Chondrocyte (in vitro differentiated cells): ENCODE measurements at places on chromosomes 3 and 15. TPM values are rescaled to one million over a fixed set of nuclear protein-coding genes. Genes with fewer than 3 reads are reported as not detected.

- H3K27me3 ChIP-seq, result no peaks in the 10 kb centered on the region
- H3K4me3 ChIP-seq, result no peak overlapping the region
- H3K36me3 ChIP-seq, result peaks cover 46% of the 10 kb centered on the region
- peaks cover 6% of the 10 kb centered on the region for H3K4me1 ChIP-seq
- no peak for DNase-seq
Observed at GRCh38 chr15:63672369-63672768, 75.2 kb downstream of the FBXL22 start.

GRCh38 chr3:100131241-100131640 is 16.9 kb upstream of the FILIP1L start:
- H3K27ac ChIP-seq, result no peak overlapping the region
- H3K4me3 ChIP-seq, result no peak overlapping the region
- H3K36me3 ChIP-seq, result no peaks in the 10 kb centered on the region
- no peak for DNase-seq
- peaks cover 6% of the 10 kb centered on the region for H3K4me1 ChIP-seq
- H3K27me3 ChIP-seq, result no peaks in the 10 kb centered on the region

DNA sequence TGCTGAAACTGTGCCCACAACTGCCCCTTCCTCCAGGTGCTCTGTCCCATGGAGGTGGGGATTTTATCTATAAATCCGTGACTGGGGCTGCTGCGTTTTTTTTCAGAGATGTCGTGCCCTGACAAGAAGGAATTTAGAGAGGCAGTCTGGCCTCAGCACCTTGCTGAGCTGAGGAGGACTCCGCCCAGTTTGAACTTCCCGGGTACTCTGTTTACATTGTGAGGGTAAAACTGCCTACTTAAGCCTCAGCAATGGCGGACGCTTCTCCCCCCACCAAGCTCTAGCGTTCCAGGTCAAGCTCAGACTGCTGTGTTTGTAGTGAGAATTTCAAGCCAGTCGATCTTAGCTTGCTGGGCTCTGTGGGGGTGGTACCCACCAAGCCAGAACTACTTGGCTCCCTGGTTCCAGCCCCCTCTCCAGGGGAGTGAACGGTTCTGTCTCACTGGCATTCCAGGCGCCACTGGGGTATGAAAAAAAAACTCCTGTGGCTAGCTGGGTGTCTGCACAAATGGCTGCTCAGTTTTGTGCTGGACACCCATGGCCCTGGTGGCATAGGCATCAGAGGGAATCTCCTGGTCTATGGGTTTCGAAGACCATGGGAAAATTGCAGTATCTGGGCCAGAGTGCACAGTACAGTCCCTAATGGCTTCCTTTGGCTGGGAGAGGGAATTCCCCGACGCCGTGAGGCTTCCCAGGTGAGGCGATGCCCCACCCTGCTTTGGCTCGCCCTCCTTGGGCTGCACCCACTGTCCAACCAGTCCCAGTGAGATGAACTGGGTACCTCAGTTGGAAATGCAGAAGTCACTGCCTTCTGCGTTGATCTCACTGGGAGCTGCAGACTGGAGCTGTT is 68.5 kb upstream of the SGO1 start:
- H3K4me3 ChIP-seq, result no peak overlapping the region
- DNase-seq, result no peak
- H3K27ac ChIP-seq, result no peak overlapping the region
- H3K36me3 ChIP-seq, result no peaks in the 10 kb centered on the region
- peaks cover 2% of the 10 kb centered on the region for H3K27me3 ChIP-seq

DNA sequence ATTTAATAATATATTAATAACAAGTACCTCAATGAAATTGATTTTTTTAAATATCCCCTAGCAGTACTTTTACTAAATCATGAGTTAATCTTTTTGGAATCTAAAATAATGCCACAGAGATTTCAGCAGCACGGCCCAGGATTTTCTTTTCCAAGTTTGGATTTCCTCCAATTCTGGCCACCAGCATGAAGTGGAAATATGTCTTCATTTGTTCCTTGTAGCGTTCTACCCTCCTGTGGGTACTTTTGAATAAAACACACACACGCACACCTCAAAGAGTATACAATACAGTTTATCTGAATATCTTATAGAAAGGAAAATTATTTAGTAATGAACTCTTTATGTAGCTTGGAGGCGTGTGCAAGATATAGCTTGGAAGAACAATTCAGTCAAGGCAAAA is 125.1 kb upstream of the STT3B start:
- H3K27me3 ChIP-seq, result no peaks in the 10 kb centered on the region
- peaks cover 42% of the 10 kb centered on the region for H3K4me1 ChIP-seq
- DNase-seq, result no peak
- H3K27ac ChIP-seq, result no peak overlapping the region

- H3K4me3 ChIP-seq, result no peak overlapping the region
- H3K36me3 ChIP-seq, result peaks cover 55% of the 10 kb centered on the region
- no peak for DNase-seq
- no peaks in the 10 kb centered on the region for H3K4me1 ChIP-seq
- H3K27ac ChIP-seq, result no peak overlapping the region
- no peaks in the 10 kb centered on the region for H3K27me3 ChIP-seq
Observed at GRCh38 chr3:52257911-52258310, 12.4 kb downstream of the PPM1M start.

GRCh38 chr3:127629467-127630403 is 750 bp downstream of the PODXL2 start:
- H3K4me3 ChIP-seq, result peak overlapping the region; percentile 67
- no peak for DNase-seq
- peaks cover 3% of the 10 kb centered on the region for H3K27me3 ChIP-seq
- H3K4me1 ChIP-seq, result peaks cover 12% of the 10 kb centered on the region
- H3K27ac ChIP-seq, result no peak overlapping the region

- no peaks in the 10 kb centered on the region for H3K4me1 ChIP-seq
- no peak overlapping the region for H3K27ac ChIP-seq
- H3K36me3 ChIP-seq, result no peaks in the 10 kb centered on the region
- no peak overlapping the region for H3K4me3 ChIP-seq
Observed at GRCh38 chr15:91769476-91769875, 84.0 kb upstream of the SLCO3A1 start.

DNA sequence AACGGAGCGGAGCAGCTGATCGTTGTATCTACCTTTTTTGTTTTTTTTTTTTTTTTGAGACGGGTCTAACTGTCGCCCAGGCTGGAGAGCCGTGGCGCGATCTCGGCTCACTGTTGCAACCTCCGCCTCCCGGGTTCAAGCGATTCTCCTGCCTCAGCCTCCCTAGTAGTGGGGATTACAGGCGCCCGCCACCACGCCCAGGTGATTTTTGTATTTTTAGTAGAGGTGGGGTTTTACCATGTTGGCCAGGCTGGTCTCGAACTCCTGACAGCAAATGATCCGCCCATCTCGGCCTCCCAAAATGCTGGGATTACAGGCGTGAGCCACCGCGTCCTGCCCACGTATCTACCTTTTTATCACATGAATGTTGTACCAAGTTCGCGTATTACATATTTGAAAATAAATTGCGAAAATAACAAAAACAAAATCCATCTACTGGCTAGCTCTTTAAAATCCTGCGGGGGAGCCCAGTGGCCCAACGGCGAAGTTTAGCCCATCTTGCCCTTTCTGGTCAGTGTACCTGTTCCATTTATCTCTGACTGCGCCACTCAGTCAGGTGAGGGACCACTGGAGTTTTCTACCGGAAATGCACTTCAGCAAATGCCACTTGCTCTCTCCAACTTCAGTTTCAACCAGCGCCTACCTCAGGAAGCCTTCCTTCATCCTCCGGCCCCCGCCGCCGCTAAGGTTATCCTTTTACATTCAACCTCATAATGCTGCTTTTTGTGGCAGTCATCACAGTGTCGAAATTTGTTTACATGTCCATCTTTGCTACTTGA is 1.2 kb upstream of the EIF3J start:
- peaks cover 3% of the 10 kb centered on the region for H3K36me3 ChIP-seq
- H3K27me3 ChIP-seq, result no peaks in the 10 kb centered on the region
- no peak for DNase-seq
- peak overlapping the region; percentile 85 for H3K4me3 ChIP-seq
- peaks cover 39% of the 10 kb centered on the region for H3K4me1 ChIP-seq

GRCh38 chr15:51313644-51314280 is 24.6 kb downstream of the CYP19A1 start:
- DNase-seq, result no peak
- H3K4me1 ChIP-seq, result peaks cover 7% of the 10 kb centered on the region
- H3K27me3 ChIP-seq, result peaks cover 2% of the 10 kb centered on the region
- H3K36me3 ChIP-seq, result no peaks in the 10 kb centered on the region
- no peak overlapping the region for H3K4me3 ChIP-seq

- no peaks in the 10 kb centered on the region for H3K36me3 ChIP-seq
- no peak overlapping the region for H3K4me3 ChIP-seq
- H3K27me3 ChIP-seq, result no peaks in the 10 kb centered on the region
- DNase-seq, result no peak
- H3K4me1 ChIP-seq, result peaks cover 33% of the 10 kb centered on the region
- peak overlapping the region; percentile 93 for H3K27ac ChIP-seq
Observed at GRCh38 chr3:126851382-126851781, 131.5 kb upstream of the PLXNA1 start.

- H3K27ac ChIP-seq, result no peak overlapping the region
- peaks cover 7% of the 10 kb centered on the region for H3K27me3 ChIP-seq
- DNase-seq, result no peak
- no peaks in the 10 kb centered on the region for H3K4me1 ChIP-seq
- H3K4me3 ChIP-seq, result no peak overlapping the region
- H3K36me3 ChIP-seq, result no peaks in the 10 kb centered on the region
Observed at GRCh38 chr15:91896341-91897055, 43.0 kb downstream of the SLCO3A1 start.

DNA sequence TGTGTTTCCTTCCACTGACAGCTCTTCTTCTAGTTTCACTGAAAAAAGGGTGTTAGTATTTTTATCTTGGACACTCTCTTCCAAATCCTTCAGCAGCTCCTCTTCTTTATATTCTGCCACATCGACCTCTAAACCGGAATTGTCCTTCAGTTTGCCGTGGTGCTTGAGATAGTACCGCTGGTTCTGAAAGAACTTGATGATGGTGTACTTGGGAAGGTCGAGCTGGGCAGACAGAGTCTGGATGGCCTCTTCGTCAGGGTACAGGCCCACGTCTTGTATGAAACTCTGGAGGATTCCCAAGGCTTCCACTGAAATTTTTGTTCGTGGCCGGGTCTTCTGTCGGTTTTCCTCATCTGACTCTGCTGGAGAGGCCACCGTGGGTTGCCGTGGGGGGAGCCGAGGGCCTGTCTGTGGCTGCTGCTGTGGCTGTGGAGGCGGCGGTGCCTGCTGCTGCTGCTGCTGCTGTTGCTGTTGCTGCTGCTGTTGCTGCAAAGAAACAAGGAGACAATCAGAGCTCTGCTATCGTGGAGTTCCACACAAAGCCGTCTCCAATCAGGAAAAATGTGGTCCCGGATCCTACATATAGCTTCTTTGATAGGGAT is 75.8 kb downstream of the SATB1 start:
- H3K27ac ChIP-seq, result no peak overlapping the region
- DNase-seq, result no peak
- peaks cover 4% of the 10 kb centered on the region for H3K36me3 ChIP-seq

- H3K27me3 ChIP-seq, result no peaks in the 10 kb centered on the region
- H3K4me3 ChIP-seq, result no peak overlapping the region
- peak; percentile 49 for DNase-seq
- H3K36me3 ChIP-seq, result no peaks in the 10 kb centered on the region
- no peak overlapping the region for H3K27ac ChIP-seq
- peaks cover 8% of the 10 kb centered on the region for H3K4me1 ChIP-seq
Observed at GRCh38 chr3:58630710-58631092, 35.9 kb downstream of the FAM3D start.

- peaks cover 4% of the 10 kb centered on the region for H3K27me3 ChIP-seq
- H3K4me3 ChIP-seq, result no peak overlapping the region
- H3K27ac ChIP-seq, result no peak overlapping the region
- H3K4me1 ChIP-seq, result no peaks in the 10 kb centered on the region
- H3K36me3 ChIP-seq, result no peaks in the 10 kb centered on the region
Observed at GRCh38 chr15:88342666-88343065, 86.1 kb upstream of the NTRK3 start.

GRCh38 chr3:182045736-182046135 is 334.0 kb downstream of the SOX2 start:
- H3K36me3 ChIP-seq, result no peaks in the 10 kb centered on the region
- no peaks in the 10 kb centered on the region for H3K4me1 ChIP-seq
- H3K27ac ChIP-seq, result no peak overlapping the region
- H3K27me3 ChIP-seq, result peaks cover 8% of the 10 kb centered on the region

- H3K27ac ChIP-seq, result no peak overlapping the region
- H3K36me3 ChIP-seq, result peaks cover 6% of the 10 kb centered on the region
- DNase-seq, result no peak
- H3K4me3 ChIP-seq, result no peak overlapping the region
Observed at GRCh38 chr3:194404365-194405140, 5.5 kb upstream of the GP5 start.

GRCh38 chr3:15536856-15537255 is 15.3 kb upstream of the COLQ start:
- H3K27ac ChIP-seq, result no peak overlapping the region
- H3K27me3 ChIP-seq, result no peaks in the 10 kb centered on the region
- peaks cover 2% of the 10 kb centered on the region for H3K36me3 ChIP-seq
- no peak for DNase-seq

DNA sequence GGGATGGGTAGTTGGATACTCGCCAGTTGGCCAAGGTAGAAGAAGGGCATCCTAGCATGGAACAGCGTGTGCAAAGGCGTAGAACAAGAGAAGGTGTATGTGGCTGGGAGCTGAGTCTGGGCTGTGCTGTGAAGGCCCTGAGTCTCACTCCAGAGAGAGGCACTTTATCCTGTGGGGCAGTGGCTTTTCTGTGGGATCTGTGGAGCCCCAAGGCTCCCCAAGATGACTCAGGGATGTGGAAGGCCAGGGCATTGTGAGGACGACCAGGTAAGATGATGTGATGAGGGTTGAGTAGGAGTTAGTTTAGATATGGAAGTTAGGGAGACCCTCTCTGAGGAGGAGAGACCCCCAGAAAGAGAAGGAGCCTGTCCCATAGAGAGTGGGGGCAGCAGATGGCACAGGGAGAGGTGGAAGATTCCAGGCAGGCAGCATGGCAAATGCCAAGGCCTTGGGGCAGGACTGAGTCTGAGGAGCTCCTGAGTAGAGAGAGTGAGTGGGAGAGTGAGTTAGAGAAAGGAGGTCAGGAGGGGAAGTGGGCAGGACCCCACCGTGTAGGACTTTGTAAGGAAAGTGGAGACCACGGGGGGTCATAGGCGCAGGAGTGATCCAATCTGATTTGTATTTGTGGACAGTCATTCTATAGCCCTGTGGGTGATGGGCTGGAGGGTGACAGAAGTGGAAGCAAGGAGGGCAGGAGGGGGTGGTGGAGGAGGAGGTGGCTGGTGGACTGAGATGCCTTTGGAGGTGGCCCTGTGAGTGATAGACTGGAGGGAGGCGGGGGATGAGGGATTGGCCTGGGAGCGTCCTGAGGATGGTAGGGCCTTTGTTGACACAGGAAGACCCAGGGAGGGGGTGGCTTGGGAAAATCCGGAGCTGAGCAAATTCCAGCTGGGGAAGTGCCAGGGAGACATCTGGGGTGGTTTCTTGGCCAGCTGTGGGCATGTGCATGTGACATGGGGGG is 50.3 kb downstream of the FBLN2 start:
- no peaks in the 10 kb centered on the region for H3K27me3 ChIP-seq
- no peak overlapping the region for H3K4me3 ChIP-seq
- peak overlapping the region; percentile 89 for H3K27ac ChIP-seq

GRCh38 chr3:54719914-54720313 is 207.9 kb downstream of the LRTM1 start:
- no peak for DNase-seq
- no peak overlapping the region for H3K27ac ChIP-seq
- no peak overlapping the region for H3K4me3 ChIP-seq
- no peaks in the 10 kb centered on the region for H3K4me1 ChIP-seq
- peaks cover under 1% of the 10 kb centered on the region for H3K36me3 ChIP-seq
- H3K27me3 ChIP-seq, result peaks cover 16% of the 10 kb centered on the region

Gene CHRD
- total RNA-seq, result 1.4 to 4.7 TPM (median 1.5 TPM) in 3 replicates

Gene GOLGA8S
- 0.32 to 0.94 TPM (median 0.46 TPM) in 3 replicates for total RNA-seq

Gene SLC2A2
- not detected in 3 replicates for total RNA-seq

Gene RBP2
- total RNA-seq, result not detected in 3 replicates

Gene PARP3
- total RNA-seq, result 9.5 to 12.4 TPM (median 9.7 TPM) in 3 replicates

Gene ONECUT1
- total RNA-seq, result 0.15 to 0.67 TPM in 2 of 3 replicates, not detected in the other

Gene PIGB
- total RNA-seq, result 8.1 to 16.9 TPM (median 8.9 TPM) in 3 replicates

Gene LNP1
- 1.0 to 2.2 TPM (median 1.5 TPM) in 3 replicates for total RNA-seq

Gene MGLL
- total RNA-seq, result 36.4 to 61.0 TPM (median 59.5 TPM) in 3 replicates

Gene GRAMD1C
- total RNA-seq, result 1.2 to 2.3 TPM (median 1.6 TPM) in 3 replicates

Gene SNX4
- 40.3 to 41.0 TPM (median 40.9 TPM) in 3 replicates for total RNA-seq

Gene GRIP2
- total RNA-seq, result 0.20 to 0.63 TPM in 2 of 3 replicates, not detected in the other

Gene MST1
- 17.6 to 24.4 TPM (median 19.1 TPM) in 3 replicates for total RNA-seq
